ENCODE measurements at places on chromosomes 13 and 19.

- DNase-seq = no peak
Measured at GRCh38 chr19:13044231-13044836, 49.1 kb downstream of the NFIX start.

DNA sequence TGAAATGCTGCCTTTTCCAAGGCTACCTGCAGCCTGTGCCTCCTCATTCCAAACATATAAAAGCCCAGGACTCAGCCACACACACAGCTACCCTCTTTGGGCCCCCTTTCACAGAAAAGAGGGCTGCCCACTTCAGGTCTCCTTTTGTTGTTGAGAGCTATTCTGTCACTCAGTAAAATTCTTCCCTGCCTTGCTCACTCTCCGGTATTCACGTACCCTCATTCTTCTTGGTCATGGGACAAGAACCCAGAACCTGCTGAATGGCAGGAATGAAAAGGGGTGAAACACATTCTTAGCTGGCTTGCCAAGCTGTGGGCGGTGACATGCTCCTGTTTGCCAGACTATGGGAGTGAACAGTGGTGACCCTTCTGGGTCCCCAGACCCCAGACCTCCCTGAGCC lies 338.0 kb upstream of the ATXN8OS start:
- DNase-seq = no peak

DNA sequence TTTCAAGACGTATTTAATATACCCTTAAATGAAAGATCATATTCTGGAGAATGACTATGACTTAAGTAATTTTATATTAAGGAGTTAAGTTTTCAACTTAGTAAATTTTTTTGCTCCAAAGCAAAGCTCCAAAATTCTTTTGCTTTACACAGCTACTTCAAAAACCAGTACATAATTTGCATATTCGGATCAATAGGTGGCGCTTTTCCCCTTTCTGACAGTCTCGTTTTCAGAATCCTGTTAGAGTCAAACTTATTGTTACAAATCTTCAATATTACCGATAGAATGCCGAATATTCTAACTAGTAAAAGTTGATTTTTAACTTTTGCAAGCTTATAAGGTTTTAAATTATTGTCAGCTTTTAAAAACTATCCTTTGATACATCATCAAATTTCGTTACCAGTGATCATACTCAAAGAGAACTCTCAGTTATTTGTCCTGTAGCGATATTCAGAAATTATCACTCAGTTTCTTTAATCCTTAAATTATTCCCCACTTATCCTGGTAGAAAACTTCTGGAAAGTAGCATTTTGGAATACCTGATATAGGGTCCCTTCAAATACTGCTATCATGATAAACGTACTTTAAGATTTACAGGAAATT lies 852.7 kb upstream of the KLHL1 start:
- no peak for DNase-seq

GRCh38 chr13:99310382-99311031 lies 3.3 kb upstream of the GPR183 start:
- no peak for DNase-seq

DNA sequence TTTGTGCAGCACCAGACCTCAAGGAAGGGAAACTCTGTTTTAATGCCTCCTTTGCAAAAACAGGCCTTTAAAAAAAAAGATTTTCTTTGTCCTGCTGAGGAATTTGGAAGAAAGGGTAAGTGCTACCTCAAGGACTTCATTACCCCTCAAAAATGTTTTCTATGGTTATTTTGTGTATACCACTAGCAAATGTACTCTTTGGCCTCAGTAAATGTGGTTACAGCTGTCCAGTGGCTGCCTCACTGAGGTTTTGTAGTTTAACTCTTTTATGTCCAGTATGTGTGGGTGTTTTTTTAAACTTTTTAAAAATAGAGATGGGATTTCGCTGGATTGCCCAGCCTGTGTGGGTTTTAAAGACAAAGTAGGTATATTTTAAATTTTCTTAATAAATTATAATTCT lies 42.2 kb upstream of the TSC22D1 start:
- DNase-seq = no peak

GRCh38 chr13:25171517-25172302 lies at the start of gene AMER2:
AMER2 (minus strand) TSS chr13:25172288; CDS start chr13:25171619, 669 bp downstream.
- DNase-seq = no peak

DNA sequence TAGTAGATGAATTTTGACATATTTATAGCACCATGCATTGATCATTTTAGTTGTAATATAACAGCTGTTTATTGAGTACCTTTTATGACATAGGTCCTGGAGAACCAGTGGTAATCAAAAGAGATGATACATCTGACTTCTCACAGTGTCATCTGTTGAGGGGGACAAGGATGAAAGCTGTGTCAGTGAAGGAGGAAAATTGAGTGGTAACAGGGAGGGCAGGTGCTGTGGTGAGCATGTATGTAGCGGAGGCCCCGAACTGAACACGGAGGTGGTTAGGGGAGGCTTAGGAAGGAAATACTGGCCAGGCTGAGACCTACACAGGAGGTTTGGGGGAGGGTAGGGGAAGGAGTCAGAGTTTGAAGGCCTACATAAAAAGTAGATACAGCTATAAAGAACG lies 199.7 kb downstream of the GGACT start:
- DNase-seq = peak; percentile 88

DNA sequence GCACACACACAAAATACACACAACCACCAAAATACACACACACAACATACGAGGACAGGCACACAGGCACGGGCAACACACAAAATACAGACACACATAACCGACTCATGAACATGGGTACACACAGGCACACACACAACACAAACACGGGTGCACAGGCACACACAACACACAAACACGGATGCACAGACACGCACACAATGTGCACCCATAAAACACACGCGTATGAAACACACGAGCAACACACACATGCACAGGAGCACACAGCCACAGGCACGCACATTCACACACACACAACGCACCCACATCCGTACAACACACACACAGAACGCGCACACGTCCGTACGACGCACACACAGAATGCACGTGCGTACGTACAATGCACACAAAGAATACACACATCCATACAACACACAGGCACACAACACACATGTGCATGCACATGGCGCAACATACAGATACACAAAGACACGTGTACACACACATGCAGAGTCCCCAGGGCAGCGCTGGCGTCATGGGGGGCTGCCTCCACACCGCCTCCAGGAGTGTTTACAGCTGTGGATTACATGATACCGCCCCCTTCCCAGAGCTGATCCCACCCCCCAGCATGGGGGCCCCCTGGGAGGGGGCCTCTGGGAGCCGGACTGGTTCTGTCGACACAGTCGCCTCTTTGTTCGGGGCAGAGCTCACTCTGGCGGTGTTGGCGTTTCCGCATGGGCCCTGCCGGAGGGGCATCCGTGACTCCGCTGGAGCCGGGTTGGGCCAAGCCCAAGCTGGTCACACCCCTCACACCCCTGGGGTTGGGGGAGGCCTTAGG lies 2.9 kb downstream of the SBNO2 start:
- DNase-seq = no peak

DNA sequence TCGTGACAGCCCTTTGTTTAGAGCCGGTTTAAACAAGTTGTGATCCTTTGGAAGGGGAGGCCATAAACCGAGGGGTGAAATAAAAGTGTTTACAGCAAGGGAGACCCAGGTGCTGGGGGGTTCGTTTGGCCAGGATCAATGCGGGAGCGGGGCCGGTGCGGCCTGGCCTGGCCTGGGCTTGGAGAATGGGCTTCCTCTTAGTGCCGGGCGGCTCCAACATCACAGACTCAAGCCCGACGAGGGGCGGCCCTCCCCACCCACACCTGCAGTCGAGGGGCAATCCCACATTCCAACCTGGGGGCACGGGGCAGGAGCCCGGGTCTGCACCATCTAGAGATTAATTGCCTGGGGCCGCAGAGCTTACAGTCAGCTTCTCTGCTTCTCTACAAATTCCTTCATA lies 42.8 kb upstream of the GTF3A start:
- no peak for DNase-seq

DNA sequence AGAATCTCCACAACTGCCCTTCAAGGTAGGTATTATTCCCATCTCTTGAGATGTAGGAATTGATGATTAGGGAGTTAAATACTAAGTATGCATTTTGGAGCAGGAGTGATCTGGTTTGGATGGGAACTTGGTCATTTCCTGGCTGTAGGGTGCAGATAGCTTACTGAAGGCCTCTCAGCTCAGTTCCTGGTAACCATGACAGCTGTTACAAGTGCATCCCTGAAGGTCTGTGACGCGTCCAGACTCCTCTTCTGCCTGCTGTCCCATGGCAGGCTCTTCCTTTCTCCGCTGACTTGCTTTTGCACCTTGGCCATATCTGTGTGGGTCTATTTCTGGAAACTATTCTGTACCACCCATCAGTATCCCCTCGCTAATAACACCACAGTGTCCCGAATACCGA lies 387.8 kb downstream of the ZNF536 start:
- no peak for DNase-seq

DNA sequence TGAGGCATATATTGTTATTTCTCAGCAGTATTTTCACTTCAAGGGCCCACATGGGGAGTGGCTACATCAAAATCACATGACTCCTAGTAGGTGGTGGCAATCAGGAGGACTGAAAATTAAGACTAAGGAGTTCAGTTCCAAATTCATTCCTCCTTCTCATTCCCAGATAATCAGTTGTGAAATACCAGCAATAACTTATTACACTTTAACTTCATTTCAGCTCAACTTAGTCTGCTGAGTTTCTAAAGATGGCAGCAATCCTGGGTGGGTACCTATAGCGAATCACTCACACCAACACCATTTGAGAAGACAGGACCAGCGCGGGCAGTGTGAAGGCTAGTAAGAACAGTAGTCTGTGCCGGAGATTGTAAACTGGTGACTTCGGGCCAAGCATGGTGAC lies 63.9 kb upstream of the SLC10A2 start:
- no peak for DNase-seq

DNA sequence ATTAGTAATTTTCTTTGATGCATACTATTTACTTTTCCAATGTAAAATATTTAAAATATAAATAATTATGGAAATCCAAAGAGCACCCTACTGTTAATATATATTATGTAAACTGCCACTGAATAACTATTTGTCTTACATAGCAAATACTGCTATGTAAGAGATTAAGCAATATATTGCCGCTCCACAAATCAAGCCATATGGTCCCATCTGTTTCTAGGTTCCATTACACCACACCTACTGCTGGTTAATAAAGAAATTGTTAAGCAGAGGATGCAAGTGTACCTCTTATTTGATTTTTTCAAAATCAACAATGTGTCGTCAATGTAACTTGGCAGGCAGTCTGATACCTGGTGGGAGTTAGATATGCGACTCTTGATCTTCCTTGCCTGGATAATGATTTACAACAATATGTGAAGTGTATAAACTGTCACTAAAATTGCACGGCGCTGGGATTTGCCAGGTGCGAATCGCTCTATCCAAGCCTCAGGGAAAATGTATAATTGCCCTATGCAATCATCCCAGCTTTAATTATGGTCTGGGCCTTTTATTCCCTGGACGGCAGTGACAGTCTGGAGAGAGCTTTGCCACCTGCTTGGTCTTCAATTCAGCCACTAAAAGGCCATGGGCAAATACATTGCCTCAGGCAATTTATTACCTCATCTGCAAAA lies 16.0 kb downstream of the SMAD9 start:
- DNase-seq = no peak

GRCh38 chr13:114161644-114162532 lies 17.2 kb upstream of the CFAP97D2 start:
- peak; percentile 85 for DNase-seq

DNA sequence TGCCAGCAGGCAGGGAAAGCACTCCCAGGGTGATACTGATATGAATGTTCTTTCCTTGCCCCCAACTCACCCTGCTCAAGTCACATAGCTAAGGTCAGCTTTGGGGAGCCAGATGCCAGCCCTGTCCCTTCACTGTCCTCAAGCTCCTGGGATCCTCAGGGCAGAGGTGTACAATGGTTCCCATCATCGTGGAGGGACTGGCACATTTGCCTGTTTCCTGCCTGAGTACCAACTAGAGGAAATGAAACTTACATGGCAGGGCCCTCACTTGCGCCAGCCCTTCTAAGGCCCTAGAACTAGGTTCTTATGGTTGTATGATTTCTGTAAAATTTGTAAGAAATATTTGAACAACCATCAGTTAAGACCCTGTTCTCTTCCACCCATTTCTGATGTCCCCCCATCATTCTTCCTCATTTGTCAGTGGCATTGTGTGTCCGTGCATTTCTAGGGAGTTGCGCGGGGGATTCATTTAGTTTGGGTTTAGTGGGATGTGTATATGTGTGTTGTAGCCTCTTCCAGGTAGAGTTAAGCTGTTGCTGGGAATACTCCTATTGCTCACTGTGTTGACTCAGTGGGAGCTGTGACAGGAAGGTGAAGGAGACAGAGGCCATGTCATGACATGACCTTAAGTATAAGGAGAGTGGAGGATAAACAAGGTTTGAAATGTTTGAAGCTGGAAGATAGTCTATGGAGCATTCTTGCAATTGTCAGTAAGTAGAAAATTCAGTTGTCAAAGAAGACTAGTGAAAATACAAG lies 41.3 kb upstream of the RCBTB2 start:
- no peak for DNase-seq

DNA sequence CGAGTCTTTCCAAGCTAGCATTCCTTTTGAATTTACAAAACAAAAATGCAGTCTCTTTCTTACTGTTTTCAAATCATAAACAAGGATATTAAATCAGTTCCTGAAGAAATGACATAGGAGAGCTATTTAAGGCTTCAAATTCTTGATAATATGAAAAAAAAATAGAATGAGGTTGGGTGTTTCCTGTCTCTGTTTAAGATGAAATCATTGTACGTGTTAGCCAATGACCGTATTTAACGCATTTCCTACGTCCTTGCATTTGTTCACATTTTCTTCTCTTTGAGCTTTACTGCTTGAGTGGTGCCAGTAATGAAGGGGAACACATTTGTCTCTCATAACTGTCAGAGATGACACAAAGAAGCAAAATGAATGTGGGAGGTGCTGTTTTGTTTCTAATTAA lies 821.3 kb downstream of the DIAPH3 start:
- no peak for DNase-seq
